ENCODE measurements at places on chromosomes 6 and 20.

GRCh38 chr6:93799226-93799625, 379.9 kb upstream of the EPHA7 start:
- no peak for DNase-seq

DNA sequence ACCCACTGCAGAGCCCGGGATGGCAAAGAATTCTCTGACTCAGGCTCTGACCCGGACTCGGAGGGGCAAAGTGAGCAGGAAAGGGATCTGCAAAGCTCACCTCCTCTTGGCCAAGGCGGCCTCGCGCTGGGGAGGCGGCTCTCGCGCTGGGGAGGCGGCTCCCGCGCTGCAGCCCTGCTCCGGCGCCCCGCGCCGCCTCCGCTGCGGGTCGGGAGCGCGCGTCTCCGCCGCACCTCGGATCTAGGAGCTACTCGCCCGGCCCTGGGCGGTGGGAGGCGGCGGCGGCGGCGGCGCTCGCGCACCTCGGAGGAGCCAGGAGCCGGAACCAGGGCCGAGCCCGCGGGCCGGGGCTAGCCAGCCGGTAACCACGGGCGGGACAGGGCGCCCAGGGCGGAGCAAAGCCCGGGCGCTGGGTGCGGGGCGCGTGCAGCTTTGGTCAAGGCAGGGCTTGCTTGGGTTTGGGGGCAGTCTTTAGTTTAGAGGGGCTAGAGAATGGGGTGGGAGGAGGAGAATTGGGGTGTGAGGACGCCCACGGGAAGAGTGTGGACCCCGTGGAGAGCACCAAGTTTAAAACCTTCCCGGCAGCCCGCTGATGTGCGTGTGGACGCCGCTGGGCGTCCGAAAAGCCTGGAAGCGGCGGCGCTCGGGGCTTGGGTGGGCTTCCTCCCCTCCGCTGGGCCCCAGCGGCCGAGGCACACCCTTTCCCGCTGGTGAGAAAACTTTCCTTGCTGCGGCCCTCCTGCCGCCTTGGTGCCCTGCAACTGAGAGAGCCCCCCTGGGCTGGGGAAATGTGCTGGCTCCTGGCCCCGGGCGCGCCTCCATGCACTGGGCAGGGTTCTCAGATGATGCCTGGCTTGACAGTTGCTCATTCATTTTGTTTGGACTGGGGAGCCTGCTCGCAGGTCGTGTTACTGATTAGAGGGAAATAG, at the start of gene MRAP2:
Gene MRAP2 (plus strand): TSS at position 250 of the 929 bp plus-strand sequence. CDS start 21,547 bp downstream, outside the sequence.
- no peak for DNase-seq

GRCh38 chr6:25966711-25967110, 4.1 kb downstream of the TRIM38 start:
- DNase-seq: no peak

- no peak for DNase-seq
Measured at GRCh38 chr20:18003897-18004296, 35.1 kb downstream of the MGME1 start.

- no peak for DNase-seq
Measured at GRCh38 chr6:55668591-55668990, 89.6 kb upstream of the HMGCLL1 start.

DNA sequence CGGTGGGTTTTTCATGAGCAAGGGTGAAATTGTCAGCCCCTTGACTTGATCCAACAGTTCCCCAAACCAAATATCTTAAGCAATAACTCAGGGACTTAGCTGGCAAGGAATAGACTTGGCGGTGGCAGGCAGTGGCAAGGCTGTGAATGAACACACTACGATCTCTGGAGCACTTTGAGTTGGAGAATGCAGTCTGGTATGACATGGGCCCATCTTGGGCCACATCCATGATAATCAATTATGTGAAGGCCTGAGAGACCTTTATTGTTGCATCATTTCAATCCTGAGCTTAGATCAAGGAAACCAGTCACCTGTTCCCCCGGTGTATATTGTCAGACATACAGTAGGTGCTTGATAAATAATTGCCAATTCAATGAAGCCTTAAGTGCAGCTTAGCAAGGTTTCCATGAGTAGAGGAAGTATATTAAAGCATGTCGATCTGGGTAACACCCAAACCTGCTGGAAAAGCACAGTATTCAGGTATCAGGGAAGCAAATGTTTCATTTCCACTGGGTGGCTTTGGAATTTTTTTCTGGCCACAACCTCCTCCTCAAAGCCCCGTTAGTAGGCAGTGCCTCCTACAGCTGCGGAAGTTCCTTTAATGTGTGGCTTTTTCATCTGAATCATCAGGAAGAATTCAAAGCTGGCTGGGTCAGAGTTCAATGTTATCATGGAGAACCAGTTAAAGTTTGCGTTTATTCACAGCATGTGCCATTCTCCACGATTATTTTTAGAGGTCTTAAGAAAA, 10.2 kb downstream of the CASS4 start:
- DNase-seq: no peak
